Posterior cingulate gyrus (tissue), 11 donors: ENCODE measurements at places on chromosomes 1 and 21.
A peak's percentile ranks its signal among the peaks of the same experiment; 100 is the strongest.

- DNase-seq = no peak
These were observed 9.4 kb downstream of the LHX4 start for GRCh38 chr1:180239145-180240096.

DNA sequence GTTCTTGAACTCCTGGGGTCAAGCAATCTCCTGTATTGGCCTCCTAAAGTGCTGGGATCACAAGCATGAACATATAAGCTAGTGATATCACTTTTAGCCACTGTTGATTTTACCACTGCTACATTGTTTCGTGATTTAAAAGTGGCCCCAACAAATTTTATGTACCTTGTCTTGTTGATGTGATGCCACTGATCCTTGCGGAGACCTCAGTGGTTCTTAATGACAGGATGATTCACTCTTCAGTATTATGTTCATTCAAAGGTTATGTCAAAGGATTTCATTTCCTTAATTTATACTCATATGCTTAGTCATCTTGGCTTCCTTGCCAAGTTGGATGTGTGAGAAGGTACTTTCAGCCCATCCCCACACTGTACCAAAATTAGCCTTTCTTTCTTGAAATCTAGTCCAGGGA lies 12.1 kb downstream of the PRKACB start:
- DNase-seq = no peak

- DNase-seq = no peak
These were observed 308.2 kb downstream of the DISC1 start for GRCh38 chr1:231934797-231935196.

GRCh38 chr1:21298981-21299391 lies 8.7 kb upstream of the ECE1 start:
- DNase-seq = no peak

DNA sequence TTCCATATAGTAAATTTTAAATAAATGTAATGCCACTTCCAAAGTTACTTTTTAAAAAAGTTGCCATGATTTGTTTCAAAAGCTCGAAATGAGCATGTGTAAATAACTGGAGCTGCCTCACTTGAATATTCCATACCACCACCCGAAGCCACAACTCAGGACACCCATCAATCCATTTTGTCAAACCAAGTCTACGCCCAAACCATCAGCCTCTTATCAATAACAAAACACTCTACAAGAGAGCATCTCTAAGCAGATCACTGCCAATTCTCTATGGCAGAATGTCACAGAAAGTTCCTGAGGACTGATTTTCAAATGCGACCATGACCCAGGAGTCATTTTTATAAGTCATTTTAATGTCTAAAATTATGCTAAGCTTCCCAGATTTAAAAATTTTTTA lies 4.5 kb downstream of the HNRNPR start:
- DNase-seq = no peak

- DNase-seq = peak; percentile 92
These were observed 5.5 kb upstream of the PPIE start for GRCh38 chr1:39733161-39733560.

DNA sequence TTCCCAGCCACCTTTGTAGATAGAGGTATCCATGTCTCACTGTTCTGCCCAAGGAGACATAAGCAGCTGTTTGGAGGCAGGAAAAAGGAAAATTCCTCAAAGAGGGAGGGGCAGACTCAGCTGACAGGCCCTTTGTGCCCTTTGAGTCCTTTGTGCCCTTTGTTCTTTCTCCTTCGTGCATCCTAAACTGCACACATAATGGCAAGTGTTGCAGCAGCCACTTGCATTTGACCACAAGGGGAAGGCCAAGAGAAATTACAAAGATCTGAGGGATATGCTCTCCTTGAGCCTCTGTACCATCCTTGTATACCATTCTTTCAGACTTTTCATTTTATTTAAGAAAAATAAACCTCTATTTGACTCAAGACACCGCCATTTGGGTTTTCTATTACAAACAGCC lies 71.8 kb upstream of the PKN2 start:
- no peak for DNase-seq

GRCh38 chr1:167339405-167339804 lies 118.7 kb downstream of the POU2F1 start:
- DNase-seq = no peak

DNA sequence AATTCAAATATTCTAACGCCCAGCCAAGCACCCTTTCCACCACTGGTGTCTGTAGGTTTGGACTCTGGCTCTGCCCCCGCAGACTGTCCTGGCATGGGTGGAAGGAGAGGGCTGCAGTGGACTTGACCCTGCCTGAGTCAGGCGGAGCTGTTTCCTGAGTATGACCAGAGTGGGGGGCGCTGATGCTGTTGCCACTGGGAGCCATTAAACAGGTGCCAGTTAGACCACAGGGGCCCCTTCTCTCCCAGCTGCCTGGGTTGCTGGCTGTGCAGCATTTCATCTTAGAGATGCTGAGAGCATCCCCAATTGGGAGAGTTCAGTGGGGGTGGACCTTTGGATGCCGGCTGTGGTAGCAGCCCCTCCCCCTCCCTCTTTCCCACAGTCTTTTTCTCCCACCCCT lies 539.5 kb downstream of the MATN1 start:
- no peak for DNase-seq

DNA sequence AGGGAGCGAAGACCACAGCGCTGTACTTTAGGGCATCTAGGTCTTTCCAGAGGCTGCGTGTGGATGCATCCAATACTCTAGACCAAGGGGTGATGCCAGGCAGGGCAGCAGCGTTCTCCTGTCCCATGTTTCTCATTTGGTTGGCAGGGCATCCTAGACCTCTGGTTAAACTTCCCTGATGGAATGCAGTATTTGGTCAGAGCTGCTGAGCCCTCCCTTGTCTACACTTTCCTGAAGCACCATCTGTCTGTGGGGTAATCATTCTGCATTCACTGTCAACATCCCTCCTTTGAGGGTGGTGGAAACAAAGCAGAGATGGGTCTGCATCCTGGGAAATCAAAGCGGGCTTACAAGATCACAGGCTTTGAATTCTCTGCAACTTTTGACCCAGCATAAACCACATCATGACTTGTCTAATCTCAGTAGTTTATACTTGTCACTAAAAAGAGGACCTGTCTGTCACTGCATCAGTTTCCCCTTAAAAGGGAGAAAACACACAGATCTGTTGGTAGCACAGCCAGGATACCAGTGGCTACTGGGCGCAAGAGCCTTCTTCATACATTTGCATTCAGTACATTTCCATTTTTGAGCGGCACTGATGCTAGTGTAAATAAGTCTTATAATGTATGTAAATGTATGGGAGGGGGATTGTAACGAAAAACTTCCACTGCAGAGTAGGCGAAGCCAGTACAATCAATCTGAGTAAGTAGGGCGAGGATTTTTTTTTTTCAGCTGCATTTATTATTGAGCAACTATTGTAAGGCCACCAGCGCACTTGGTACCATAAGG lies 106.3 kb downstream of the GALNT2 start:
- no peak for DNase-seq

DNA sequence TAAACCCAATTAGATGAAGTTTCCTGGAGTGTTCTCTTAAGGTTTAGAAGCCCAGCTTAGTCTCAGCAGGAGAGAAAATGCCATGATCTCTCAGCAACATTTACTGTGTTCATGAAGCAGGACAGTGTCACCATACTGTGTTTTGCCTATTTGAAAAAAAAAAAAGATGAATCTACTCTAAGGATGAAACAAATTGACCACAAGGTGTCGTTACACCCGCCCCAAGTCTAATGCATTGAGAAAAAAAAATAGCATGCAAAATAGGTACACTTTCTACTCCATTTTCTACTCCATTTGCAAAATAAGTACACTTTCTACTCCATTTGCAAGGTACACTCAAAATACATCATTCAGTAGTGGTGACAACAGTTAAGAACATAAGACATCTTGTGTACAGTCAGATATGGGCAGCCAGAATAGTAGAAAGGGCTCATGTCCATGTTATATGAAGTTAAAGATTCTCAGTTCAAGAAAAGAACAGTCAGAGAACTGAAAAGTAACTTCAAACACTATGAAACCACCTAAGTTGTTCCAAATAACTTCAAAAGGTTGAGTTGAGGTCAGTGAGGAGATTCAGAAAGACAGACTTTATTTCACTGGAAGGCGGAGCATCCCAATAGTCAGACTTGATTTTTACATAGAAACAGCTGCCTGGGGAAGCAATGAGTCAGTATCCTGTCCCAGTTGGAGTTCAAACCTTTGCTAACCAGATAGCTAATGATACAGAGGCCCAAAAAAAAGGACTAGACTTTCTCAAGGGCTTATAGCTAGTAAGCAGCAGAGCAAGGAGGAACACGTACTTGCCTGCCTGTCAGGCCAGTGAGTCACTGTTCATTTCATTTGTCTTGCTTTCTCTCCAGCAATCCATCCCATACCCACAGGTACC lies 13.3 kb downstream of the PLPPR5 start:
- DNase-seq = no peak

- DNase-seq = no peak
These were observed 252.2 kb downstream of the TPR start for GRCh38 chr1:186122837-186123236.

GRCh38 chr1:45516036-45516435 lies 5.6 kb downstream of the PRDX1 start:
- no peak for DNase-seq

DNA sequence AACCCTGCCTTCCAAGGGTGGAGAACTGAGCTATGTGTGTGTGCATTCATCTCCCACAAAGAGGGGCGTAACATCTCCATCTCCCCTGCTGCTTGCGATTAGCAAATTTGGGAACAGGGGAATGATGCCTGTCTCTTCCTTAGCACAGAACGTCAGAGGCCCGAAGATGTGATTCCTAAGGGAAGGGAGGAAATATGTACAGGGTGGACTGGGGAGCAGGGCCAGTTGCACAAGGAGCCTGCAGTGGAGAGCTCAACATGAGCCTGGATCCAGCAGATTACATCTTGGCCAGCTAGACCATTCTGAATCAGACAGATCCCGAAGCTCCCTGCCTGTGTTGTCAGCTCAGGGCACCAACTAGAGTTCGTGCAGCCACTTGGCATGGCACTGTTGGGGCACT lies 118.1 kb downstream of the NGF start:
- DNase-seq = no peak

- DNase-seq = no peak
These were observed 32.5 kb downstream of the DHRS3 start for GRCh38 chr1:12585536-12585935.

DNA sequence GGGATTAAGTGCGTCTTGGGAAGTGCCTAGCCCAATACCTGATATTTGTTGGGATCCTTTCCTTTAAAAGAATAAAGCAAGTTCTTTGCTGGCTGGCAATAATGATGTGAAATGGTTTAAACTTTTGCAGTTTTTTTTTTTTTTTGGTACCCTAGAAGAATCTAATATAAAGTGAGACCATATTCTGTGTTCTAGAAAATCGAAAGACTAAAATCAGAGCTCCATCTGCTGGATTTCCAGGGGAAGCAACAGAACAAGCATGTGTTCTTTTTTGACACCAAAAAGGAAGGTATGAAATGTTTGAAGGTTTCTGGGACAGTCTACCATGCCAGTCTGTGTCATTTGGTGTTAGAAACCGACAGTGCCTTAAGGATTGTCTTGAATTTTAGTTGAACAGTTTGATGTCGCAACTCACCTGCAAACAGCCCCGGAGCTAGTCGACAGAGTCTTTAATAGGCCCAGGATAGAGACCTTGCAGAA lies 6.4 kb downstream of the UTP11 start:
- DNase-seq = no peak

GRCh38 chr1:143720087-143721023 lies 251.4 kb downstream of the FAM72C start:
- DNase-seq = peak; percentile 86

DNA sequence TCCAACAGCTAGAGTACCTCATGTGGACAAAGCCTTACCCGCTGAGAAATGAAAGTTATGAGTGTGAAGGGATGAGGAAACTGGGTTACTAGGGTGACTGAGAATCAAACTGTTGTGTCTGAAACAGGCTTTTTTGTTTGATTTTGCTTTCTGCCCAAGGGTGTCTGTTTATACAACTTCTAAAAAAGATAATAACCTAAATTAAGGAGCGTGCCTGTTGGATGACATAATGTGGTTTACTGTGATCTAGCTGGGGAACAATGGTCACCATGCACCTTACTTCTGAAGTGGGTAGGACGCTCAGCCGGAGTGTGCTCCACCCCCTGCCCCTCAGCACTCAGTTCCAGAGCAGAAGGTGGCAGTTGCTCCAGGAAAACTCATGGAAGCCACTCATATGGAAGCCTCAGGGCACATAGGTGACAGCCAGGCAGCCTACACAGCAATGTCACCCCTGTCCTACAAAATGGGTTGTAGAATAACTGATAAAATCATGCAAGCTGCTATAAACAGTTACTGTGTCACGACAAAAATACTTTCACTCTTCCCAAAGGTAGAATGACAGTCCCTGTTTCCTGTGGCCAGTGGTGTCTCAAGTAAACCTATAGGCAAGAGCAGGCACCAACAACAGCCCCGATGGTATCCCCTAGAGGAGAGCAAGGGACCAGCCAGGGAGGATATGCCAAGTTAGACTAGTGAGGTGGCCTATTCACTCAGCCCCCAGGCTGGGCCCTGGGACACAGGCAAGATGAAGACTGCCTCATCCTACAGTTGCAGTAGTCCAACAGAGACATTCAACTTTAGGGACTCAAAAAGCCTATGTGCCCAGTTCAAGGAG lies 29.3 kb downstream of the SIPA1L2 start:
- no peak for DNase-seq

DNA sequence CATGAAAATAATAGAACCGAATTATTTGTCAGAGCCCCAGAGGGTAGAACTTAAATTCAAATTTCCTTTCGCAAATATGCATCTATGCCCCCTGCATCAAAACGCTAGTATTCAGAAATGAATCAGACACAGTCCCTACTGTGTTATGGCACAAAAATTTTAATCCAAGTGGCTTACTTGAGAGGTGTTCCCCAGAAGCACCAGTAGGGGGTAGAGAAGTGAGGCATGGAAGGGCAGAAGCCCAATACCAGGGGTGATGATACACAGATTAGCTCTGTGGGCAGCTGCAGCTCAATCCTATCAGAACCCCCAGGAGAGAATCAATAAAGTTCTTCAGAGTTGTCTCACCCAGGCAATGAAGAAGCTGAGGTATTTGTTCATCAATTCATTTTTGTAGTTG lies 342.2 kb downstream of the OMA1 start:
- DNase-seq = no peak

DNA sequence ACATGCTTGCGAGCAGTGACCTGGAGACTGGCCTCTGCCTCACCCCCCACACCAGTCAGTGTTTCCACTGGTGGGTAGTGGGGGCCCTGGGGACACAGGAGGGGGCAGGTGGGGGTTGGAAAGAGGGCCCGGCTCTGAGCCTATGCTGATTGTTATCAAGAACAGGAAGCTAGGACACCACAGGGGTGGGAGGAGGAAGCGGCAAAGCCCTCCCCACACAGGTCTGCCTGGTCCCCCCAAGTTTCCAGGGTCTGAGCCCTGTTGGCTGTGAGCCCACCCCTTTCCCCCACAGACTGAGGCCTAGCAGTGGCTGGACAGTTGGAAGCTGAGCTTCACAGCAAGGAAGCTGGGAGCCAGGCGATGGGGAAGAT lies 1.6 kb upstream of the PTPN7 start:
- DNase-seq = no peak

DNA sequence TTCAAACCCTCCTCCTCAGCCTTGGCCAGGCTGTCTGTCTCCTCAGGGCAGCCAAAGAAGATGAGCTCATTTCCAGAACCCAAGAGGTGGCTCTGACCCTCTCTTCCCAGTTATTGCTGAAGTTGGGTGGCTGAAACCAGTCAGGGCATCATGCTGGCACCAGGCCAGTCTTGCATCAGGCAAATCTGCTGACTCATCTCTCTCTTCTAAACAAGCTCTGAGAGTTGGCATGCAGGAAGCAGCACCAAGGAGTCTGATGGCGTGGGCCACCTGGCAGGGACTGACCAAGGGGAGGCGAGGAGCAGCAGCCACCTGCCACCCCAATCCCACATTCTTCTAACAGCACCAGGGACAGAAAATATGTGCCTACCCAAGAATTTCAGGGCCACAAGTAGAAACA lies 104.8 kb upstream of the ATP1A1 start:
- peak; percentile 42 for DNase-seq
